Activated T-cell treated with anti-CD3 and anti-CD28 coated beads, Interleukin-2, amount 50 U/mL, for 1 hour (primary cell): ENCODE measurements at places on chromosomes 1 and 21.

- no peak for DNase-seq
Measured at GRCh38 chr1:24105368-24106160, 6.4 kb downstream of the MYOM3 start.

- no peak for DNase-seq
Measured at GRCh38 chr1:82880506-82880905, 1079.8 kb downstream of the ADGRL2 start.

GRCh38 chr1:231041719-231042261, 1.7 kb upstream of the FAM89A start:
- no peak for DNase-seq

GRCh38 chr1:156146769-156147405, 6.5 kb upstream of the SEMA4A start:
- peak; percentile 27 for DNase-seq

DNA sequence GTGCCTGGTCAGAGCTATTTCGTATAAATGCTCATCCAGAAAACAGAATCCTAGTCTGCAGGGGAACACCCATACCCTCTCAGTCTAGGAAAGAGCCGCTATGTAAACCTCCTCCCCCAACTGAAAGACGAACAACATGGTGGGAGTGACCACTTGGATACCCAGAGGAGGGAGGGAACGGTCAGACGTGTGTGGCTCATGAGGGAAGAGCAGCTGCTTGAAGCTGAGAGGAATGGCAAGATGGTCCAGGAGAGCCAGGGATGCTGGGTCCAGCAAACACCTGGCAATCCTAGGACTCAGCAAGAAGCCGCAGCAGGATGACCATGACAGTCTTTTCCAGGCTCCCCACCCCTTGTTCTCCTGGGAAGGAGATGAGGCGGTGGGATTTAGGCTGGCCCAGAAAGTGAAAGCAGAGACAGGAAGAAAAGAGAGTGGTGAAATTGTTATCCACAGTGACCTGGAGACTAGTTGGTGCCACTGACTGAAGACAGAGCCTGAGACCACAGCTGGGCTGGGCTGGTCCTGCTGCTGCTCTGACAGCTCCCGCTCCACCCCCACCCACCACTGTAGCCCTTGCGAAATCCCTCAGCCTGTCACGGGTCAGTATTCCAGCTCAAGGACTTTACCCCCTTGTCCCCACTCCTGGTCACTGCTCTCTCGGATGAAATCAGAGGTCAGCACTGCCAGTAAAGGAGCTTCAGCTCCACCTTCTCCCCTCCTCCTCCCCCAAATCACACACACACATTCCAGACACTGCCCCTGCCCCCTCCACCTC, 3.6 kb downstream of the CERS2 start:
- no peak for DNase-seq

DNA sequence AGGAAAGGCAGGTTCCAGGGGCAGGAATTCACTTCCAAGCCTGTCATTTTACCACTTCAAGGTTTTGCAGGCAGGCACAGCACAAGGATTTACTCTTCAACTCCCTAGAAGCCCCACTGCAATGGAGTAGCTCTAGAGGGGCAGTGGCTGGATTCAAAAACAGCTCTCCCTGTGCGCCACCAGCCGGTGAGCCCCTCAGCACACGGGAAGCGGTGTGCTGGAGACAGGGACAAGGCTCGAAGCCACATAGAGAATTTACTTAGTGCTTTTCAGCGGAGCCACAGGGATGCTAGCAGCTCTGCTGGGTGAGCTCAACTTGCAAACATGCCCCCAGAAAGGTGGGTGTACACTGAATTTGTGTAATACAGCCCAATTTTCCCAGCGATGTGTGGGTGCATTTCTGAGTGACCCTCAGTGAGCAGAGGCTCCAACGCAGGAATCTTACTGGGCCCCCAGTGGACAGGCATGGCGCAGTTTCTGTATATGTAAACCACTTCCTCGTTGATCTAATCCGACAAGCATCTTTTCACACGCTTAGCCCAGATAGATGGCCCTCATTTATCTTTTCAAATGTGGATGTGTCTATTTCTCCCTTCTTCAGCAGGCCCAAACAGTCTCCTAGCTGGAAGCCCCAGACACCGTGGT, 10.9 kb downstream of the VWA5B1 start:
- DNase-seq, result no peak

GRCh38 chr1:226424221-226425003, 16.5 kb upstream of the PARP1 start:
- DNase-seq, result no peak

- no peak for DNase-seq
Measured at GRCh38 chr1:35261412-35262120, 6.9 kb upstream of the ZMYM4 start.

- DNase-seq, result no peak
Measured at GRCh38 chr1:89065079-89065868, at the start of gene GBP1. Gene GBP1 (minus strand): TSS chr1:89065208. CDS start chr1:89063234, 1,974 bp downstream.

DNA sequence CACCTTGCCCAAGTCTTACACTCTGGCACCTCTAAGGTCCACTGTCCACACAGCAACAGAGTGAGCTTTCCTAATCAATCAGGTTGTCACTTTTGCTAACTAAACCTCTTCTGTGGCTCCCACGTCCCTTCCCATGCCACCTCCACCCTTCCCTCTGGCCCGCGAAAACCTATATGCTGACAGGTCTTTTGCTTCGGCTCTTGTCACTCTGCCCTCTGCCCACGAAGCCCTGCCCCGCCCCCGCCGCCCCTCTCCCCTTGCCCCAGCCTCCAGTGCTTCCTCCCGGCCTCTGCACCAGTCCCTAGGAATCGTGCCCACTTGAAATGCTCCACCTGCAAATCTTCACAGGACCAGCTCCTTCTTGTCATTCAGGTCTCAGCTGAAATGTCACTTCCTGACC, 8.1 kb downstream of the TP53BP2 start:
- no peak for DNase-seq

DNA sequence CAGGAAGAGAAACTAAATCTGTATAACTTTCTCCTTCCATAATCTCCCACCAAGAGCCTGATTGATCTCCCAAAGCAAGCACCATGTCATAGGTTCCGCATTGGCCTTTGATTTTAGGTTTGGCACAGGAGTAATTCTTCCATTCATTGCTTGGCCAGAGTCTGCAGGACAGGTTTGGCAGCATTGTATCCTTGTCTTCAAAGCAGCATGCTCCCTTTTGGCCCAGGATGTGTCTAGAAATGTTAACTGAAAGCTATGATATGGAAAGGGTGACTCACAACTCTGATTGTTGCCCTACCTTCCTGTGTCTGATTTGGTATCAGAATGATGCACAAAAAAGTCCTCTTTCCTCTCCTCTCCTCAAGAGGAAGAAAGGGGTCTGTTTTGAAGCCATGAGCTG, 824.3 kb upstream of the PRMT6 start:
- DNase-seq, result no peak

DNA sequence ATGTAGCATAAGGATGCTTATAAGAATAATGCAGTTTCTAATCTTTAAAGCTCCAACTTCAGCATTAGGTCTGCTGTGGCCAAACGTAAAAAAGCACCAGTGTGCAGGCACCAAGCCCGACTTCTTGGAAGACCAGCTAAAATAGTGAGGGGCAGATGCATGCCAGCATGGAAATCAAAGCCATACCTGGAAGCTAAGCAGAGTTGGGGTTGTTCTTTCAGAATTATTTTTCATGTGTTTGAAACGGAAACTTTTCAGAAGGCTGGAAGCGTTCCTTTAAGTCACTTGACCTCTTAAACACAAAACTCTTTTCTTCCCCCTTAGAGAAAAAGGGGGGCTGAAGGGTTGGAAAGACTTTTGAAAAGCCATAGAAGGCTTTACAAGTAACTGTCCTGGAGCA, 329.2 kb upstream of the C1orf87 start:
- DNase-seq, result no peak

- DNase-seq, result no peak
Measured at GRCh38 chr1:115355069-115355468, 17.0 kb upstream of the NGF start.

DNA sequence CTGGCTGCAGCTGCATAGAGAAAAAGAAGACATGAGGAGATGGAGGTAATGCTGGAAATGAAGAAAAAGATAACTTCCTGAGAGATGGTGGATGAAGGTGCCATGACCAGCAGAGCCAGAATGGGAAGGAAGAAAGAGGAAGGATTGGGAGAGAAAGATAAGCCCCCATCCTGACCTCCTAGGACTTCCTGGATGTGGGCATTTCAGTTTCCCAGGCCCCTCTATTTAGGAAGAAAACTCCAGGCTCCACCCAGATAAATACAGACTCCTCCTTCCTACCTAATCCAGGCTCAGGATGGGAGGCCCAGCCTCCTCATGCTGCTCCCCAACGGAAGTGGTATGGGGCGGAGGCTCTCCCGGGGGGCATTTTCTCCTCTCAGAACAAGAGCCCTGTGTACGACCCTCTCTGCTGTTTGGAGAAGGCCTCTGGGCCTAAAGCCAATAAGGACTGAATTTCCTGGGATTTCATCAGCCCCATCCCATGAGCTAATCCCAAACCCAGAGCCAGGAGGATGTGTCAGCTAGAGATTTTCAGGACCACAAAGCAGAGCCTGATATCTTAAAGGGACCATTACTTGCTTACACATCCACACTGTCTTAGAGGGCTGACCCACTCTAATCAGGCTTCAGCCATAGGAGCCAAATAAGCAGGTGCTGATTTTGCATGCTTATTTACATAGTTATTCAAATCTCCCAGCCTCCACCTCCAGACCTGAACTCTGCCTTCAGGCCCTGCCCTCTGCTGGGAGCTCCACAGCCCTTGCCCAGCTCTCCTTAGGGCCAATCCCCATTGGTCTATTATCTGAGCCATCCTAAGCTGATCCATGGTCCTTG, 5.1 kb upstream of the ARHGEF2 start:
- no peak for DNase-seq

- no peak for DNase-seq
Measured at GRCh38 chr1:109849655-109850054, 61.0 kb upstream of the CSF1 start.

DNA sequence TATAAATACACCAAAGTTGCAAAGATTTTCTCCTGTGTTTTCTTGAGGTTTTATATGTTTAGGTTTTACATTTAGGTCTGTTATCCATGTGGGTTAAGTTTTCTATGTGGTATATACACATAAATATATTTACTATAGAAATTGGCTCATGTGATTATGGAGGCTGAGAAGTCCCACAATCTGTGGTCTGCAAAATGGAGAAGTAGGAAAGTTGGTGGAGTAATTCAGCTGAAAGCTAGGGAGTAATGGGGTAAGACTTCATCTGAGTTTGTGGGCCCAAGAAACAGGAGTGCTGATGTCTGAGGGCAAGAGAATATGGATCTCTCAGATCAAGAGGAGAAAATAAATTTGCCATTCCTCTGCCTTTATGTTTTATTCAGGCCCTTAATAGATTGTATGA, 146.0 kb downstream of the GPATCH2 start:
- no peak for DNase-seq

- DNase-seq, result no peak
Measured at GRCh38 chr1:186958520-186958919, 129.8 kb downstream of the PLA2G4A start.

DNA sequence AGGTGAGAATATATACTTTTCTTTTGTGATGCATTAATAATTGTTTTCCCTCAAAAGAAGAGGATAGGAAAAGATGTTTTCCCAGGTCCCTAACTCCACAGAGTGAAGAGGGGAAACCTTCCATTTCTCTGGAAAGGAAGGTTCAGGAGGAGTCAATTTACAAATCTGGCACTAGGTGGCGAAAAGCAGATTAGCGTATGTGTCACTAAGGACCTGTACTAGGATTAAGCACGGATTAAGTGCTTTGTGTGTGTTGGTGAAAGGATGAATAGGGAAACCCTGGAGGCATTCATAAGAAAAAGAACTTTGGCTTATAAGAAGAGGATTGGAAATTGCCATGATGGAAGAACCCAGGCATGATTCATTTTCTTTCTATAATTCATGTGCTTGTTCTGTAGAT, 410.1 kb upstream of the PLXNA2 start:
- no peak for DNase-seq

DNA sequence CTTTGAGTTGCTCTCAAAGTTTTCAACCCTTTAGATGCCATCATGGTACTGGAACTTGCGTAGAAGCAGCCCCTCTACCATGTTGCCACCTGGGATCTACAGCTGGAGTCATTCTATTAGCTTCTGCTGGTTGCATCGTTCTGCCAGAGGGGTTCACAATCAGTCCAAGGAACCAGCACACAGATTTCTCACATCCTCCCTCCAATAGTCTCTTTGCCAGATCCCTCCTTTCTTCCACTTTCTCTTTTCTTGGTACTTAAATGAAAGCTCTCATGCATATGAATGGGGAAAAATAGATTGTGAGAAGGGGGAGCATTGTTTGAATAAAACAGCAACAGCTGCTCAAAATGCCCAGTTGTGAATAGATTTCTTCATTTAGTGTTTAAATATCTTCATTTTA, 4.2 kb upstream of the C8A start:
- DNase-seq, result no peak

DNA sequence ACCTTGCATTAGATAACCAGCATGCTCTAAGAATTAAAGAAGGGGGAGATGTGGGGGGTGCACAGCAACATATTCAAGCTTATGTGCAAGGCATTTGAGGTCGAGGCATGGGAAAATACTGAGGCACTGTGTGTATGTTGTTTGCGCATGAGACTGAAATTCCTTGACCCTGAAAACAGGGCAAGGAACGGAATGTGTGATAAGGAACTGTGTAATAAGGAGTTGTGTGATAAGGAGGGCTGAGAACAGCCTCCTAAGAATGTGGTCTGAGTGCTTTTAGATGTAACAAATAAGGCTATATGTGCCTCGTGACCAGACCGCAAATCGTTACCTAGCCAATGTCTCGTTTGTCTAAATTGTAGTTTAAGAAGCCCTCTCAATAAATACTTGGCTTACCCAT, 26.5 kb upstream of the ITLN1 start:
- DNase-seq, result no peak

GRCh38 chr1:162230096-162230495, 146.6 kb downstream of the SPATA46 start:
- DNase-seq, result no peak

DNA sequence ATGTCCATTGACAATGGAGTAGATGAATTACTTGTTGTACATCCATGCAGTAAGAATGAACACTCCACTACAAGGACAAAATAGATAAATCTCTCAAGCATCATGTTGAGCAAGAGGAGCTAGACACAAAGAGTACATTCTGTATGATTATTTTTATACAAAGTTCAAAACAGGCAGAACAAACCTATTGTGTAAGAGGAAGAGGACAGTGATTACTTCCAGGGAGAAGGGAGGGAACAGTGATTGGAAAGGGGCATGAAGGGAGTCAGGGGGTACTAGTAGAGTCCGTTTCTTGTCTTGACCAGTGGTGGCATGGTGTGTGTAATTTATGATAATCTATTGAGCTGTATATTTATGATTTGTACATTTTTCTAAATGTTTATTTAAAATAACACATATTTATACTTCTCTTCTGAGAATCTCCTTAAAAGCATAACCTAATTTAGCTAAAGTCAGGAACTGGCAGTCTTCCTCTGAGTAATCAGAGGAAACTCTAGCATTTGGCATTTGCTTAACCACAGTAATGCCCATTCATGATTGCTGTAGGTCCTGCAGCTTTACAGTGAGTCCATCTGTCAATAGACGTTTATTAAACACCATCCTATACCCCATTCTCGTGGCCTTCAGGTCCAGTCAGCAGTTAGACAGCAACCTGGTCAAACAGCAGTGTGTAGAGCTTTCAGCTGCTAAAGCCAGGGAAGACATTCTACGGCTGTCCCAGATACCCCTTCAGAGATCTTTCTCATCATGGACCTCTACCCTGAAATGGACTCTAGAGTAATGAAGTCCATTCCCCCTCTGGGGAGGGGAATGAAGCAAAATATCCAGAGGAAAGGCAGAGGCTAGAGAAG, 114.1 kb upstream of the GALNT2 start:
- no peak for DNase-seq
